ENCODE measurements at places on chromosomes 1 and 21.
A peak's percentile ranks its signal among the peaks of the same experiment; 100 is the strongest.

DNA sequence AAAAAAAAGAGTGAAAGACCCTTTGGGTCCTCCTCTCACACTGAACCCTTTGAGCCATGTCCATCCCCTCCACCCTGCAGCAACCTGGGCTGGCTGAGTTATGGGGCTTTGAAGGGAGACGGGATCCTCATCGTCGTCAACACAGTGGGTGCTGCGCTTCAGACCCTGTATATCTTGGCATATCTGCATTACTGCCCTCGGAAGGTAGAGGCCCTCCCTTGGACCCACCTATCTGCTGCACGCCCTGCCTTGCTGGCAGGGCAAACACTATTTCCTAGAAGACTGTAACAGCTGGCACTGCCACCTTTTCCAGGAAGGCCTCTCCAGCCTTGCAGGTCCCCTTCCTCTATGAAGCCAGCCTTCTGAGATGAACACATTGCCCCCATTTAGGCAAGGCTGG is 1.1 kb downstream of the SLC50A1 start:
- no peak for DNase-seq

DNA sequence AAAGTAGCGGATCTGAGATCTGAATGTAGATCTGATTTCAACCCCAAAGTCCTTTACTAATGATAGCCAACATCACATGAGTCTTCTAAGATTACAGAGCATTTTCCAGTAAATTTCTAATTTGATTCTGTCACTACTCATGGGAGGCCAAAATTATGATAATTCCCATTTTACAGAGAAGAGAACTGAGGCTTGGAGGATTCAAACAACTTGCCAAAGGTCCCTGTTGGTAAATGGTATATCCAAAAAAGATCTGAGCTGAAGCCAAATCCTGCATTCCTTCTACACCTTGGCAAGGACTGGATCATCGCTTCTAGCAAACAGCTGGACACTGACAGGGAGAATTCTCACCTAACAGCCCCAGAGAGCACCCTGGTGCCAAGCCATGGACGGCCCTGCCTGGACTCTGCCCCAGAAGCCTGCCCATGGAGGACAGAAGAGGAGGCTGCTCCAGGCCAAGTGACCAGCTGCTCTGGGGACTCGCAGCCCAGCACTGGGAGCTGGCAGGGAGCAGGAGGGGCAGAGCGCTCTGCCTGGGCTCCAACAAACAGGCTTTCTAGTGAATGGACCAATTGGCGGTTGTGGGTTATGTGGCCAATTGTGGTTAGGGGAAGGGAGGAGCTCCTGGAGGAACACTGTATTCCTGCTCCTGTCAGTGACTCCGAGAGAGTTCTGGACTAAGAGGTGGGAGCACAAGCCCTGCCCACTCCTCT is 6.4 kb upstream of the CSF1 start:
- no peak for DNase-seq

DNA sequence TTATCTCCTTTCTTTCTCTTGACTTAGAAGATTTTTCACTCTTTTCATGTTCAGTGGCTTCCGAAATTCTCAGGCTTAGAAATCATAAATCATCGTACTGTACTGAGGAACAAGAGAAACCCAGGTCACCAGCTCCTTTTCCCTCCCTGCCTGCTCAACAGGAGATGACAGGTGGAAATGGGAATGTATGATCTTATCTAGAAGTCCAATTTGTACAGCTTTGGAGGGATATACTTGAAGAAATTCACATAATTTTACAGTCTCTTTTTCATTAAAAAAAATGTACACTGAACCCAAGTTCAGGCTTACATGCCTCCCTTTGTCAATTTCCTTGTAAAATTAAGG is 11.7 kb downstream of the EVA1C start:
- no peak for DNase-seq

DNA sequence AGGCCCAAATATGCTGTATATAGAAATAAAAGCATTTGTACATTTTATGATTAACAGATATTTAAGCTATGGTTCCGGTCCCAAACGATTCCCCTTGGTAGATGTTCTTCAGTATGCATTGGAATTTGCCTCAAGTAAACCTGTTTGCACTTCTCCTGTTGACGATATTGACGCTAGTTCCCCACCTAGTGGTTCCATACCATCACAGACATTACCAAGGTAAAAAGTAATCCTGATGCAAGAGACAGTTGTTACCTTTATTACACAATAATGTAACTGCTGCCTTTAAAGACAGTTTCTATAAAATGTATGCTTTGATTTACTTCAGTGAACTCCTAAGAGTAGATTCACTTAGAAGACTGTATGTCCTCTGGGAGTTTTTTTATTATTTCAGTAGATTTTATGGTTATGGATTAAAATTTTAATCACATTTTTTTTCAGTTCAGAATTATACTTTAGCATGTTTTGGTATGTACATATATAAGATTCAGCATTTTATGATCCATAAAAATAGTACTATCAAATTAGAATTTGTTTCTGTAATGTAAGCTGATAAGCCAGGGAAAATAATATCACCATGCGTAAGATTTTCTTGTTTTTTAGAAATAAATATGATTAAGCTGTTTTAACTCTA is 96.5 kb downstream of the USP25 start:
- peak; percentile 5 for DNase-seq

- DNase-seq: no peak
Measured at GRCh38 chr1:175128523-175128922, 60.9 kb downstream of the TNN start.

- peak; percentile 11 for DNase-seq
Measured at GRCh38 chr1:84724128-84724860, 34.0 kb upstream of the SSX2IP start.

DNA sequence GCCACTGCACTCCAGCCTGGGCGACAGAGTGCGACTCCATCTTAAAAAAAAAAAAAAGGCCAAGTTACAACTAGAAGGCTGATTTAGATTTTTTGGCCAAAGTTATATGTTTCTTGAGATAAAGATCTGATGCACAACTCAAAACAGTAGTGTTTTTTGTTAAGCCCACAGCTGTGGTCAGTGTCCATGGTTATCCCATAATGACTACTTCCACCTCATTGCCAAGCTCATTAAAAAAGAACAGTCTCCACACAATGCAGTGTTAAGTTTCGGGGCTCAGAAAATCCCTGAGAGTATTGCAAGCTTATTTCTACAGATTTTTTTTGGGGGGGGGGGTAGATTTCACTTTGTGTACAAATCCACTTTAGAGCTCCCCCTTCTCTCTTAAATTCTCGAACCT is 120.5 kb downstream of the RUNX1 start:
- no peak for DNase-seq

GRCh38 chr1:64042331-64043100 is 160.9 kb upstream of the UBE2U start:
- DNase-seq: no peak

DNA sequence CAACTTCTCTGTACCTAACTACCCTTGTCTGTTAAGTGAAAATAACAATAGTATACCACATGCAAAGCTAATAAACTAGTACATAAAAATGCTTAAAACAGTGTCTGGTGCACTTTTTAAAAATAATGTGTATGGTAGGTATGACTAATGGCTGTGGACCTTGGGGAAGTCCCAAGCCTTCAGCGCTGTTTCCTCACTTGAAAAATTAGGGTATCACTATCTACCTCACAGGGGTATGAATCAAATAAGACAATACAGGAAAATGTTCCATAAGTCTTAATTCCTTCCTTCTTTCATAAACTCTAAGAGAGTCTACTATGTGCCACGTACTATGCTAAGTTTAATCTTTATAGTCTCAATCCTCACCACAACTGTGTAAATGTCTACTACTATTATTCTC is 32.0 kb downstream of the EGLN1 start:
- no peak for DNase-seq

DNA sequence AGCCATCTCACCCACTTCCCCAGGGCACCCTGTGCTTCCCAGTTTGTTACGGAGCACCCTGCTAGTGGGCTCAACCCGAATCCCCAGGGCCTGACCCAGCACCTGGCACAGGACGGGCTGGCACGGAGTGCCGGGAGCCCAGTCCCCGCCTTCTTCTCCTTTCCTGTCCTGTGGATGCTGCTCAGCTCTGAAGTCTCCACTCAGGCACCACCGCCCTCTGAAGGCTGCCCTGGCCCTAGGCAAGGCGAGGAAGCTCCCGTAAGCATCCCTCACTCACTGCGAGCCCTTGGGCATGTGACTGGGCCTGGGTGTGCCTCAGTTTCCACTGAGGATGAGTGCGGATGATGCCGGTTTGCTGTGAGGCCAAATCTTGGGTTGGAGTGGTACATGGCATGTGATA is 21.8 kb downstream of the SLC1A7 start:
- no peak for DNase-seq

DNA sequence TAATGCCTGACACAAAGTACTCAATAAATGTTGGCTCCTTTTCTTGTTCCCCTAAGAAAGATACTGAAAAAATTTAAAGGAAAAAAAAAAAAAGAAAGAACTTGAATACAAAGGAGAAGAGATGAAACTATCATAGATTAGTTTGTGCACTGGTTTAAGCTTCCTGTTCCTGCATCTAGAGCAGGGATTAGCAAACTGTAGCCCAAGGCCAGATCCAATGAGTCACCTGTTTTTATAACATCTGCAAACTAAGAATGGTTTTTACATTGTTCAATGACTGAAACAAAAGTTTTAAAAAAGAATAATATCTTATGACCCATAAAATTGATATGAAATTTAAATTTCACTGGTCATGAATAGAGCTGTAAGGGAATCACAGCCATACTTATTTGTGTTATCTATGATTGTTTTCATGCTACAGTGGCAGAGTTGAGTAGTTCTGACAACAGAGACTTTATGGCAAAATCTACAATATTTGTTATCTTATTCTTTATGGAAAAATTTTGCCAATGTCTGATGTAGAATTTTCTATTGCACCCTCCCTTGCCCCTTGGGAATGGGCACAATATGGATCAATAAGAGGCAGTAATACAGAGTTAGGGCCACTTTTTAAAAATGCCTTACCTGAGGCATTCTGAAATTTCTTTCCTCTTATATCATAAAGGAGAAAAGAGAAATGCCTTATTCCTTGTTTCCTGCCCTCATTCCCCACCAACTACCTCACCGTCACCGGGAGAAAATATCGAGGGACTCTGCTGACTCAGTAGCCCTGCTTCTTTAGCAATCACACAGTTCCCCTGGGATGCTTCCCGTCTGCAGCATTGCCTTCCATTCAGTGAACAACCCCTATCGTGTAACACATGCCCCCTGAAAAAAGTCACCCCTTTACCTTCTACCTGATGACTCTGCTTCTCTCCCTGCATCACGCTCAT is 50.6 kb downstream of the WDR64 start:
- DNase-seq: no peak

- DNase-seq: no peak
Measured at GRCh38 chr1:214473387-214473786, 78.0 kb downstream of the PTPN14 start.

- no peak for DNase-seq
Measured at GRCh38 chr1:87565861-87566260, 237.2 kb downstream of the LMO4 start.

GRCh38 chr1:202572867-202573266 is 137.4 kb downstream of the SYT2 start:
- DNase-seq: no peak

- no peak for DNase-seq
Measured at GRCh38 chr1:206575165-206575893, 36.9 kb downstream of the EIF2D start.

GRCh38 chr1:232142403-232143314 is 487.3 kb downstream of the SIPA1L2 start:
- no peak for DNase-seq

DNA sequence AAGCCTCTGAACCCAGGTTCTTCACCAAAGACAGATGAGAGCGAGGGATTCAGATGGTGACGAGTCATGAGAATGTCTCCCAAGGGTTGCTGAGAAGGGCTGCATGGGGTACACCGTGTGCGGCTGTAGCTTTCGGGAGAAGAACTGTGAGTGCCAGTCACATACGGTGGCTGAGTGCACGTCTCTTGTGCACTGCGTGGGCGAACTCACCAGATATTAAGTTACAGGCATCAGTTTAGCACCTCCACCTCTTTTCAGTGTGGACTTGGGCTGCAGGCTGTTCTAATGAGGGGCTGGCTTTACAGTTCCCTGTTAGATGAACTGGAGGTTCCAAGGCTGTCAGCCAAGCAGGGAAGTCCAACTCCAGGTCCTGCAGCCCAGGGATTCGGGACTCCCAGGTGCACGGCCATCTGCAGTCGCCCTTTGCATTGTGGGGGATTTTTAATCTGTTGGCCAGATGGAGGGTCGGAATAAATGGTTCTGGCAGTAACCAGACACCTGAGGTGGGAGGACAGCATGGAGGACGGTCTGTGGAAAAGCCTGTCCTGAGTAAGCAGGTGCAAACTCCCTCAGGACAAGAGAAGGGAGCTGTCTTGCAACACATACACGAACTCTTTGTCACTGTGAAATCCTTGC is 26.5 kb upstream of the AVPR1B start:
- no peak for DNase-seq

DNA sequence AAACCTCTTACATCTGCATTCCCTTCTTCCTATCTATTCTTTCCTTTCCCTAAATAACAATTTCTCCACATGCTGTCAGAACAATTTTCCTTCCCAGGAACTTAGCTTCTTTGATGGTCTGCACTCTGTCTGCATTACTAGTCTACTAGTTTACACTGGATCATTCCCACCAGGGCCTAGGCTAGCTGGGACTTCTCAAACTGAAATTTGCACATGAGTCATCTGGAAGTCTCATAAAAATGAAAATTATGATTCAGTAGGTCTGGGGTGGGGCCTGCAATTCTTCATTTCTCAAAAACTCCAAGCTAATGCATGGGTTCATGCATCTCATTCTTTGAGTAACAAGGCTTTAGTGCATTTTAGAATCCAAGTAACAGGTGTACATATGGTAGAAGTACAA is 74.2 kb downstream of the GABPA start:
- no peak for DNase-seq

DNA sequence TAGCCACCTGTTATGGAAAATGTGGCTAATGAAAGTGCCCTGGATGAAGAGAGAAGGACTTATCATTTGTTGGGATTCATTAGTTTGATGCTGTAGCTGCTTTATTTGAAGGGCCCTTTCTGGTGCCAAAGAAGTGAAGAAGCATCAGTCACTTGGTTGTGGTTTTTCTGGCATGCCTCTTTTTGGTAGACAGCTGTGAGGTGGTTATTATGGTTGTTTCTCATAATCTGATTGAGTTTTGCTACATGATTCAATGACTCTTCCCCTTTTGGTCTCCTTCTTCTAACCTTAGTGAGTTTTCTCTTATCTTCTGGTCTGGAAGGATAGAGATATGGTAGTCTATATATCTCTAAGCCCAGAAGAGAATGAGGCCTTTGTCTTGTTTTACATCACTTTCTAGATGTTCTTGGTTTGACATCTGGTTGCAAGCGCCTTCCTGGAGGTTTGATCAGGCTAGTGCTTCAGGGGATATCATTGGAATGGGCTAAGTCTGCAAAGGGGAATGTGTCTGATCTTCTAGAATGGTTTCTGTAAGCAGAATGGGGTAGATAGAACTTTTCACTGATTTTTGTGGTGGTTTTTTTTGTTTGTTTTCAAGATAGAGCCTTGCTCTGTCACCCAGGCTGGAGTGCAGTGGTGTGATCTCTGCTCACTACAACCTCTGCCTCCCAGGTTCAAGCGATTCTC is 26.0 kb downstream of the ARID1A start:
- DNase-seq: no peak

GRCh38 chr1:215728169-215728568 is 161.1 kb downstream of the KCTD3 start:
- DNase-seq: no peak

GRCh38 chr1:187734427-187734826 is 905.7 kb downstream of the PLA2G4A start:
- DNase-seq: no peak

GRCh38 chr1:7265771-7266371 is 480.6 kb downstream of the CAMTA1 start:
- no peak for DNase-seq

- DNase-seq: peak; percentile 32
Measured at GRCh38 chr1:235415008-235415904, 48.0 kb downstream of the TBCE start.
